ENCODE measurements at places on chromosomes 16 and 17. TPM values are rescaled to one million over a fixed set of nuclear protein-coding genes. Genes with fewer than 3 reads are reported as not detected.

DNA sequence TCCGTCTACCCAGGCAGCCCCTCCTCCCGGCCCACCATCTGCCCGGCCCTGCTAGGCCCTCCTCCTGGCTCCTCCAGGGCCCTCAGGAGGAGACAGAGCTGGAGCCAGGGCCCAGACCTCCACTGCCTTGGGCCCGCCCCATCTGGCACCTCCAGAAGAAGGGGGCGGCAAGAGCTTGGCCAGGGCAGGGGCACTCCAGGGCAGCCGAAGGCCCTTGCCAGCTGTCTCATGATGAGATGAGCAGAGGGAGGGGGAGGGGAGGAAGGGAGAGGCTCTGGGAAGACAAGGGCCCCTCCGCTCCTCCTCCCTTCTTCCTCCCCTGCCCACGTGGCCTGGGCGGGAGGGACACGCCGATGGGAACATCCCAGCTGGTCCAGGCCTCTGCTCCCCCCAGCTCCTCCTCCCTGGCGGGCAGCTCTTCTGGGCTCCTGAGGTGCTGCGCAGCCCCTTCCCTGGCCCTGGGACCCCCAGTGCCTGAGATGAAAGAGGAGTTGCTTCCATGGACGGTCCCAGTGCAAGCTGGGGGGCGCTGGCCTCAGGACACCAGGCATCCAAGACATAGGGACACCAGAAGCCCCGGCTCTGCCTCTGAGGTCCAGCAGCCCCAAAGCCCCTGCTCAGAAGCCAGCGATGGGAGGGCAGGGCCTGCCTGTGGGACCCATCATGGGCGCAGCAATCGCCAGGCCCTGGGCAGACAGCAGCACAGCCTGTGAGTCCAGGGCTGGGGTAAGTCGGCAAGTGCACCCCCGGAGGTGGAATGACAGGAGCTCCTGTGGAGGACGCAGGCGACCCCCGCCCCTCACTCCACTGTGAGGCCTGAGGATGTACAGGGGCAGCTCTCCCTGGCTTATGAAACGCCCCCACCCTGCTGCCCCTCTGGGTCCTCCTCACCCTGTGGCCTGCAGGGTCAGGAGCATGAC, 23.6 kb upstream of the ENPP7 start:
- no peak for DNase-seq

GRCh38 chr16:4602331-4602730, 12.4 kb downstream of the UBALD1 start:
- DNase-seq: no peak

Gene NKD1
- 4.9 TPM for total RNA-seq

GRCh38 chr16:21159281-21159951, 942 bp downstream of the LDAF1 start:
- no peak for DNase-seq

GRCh38 chr17:30230596-30231125, 4.8 kb downstream of the SLC6A4 start:
- DNase-seq: no peak

All from skin of body (tissue), 3 donors.